ENCODE measurements at places on chromosomes 6 and 20.

DNA sequence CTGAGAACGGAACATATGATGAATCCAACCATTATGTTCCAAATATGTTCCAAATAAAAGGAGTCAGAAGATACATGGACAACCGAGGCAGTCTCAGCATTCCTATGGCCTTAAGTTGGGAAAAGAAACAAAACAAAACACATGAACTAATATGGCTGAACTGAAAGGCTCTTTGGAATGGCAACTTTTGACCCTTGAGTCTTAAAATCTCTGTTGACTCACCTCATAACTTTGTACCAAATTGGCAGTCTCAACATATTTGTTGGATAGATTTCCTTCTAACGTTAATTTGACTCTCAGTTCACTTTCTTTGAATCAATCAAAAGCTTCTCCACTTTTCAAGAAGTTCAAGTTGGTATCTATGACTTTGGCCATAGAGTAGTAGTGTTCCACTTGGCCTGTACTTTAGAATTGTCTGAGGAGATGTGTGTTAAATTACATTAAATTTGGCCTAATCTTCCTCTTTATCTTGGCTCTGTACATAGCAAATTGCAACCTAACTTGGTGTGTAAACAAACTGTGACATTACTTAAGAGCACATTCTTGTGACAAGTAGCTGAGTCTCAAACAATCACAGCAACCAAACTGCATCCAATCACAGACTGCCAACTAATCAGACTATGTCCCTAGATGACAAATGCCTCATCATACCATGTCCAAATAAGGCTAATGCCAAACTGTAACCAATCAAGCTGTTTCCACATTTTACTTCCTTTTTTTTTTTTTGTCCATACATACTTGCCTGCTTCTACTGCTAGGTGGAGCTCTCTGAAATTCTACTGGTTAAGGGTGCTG is 208.8 kb downstream of the BMP2 start:
- DNase-seq = no peak

- DNase-seq = no peak
These were observed 31.2 kb downstream of the GPLD1 start for GRCh38 chr6:24458134-24458533.

DNA sequence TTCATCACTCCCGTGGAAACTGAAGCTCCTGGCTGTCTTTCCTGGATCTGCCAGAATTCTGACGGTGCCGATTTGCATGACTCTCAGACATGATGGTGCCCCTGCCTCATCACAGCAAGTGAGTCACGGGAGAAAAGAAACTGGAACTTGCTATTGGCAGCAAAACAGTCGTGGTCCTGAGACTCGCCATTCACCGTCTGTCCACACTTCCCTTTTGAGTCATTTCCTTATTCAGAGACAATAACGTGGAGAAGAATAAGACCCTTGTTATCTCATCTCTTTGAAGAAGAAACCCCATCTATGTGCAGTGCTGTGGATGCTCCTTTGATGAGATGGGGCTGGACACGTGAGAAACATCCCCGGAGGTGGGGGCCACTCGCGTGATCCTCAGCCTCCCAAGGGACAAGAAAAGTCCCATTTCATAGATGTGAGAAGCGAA is 4.2 kb downstream of the GPR31 start:
- DNase-seq = no peak

GRCh38 chr6:2536451-2536850 is 214.3 kb downstream of the MYLK4 start:
- no peak for DNase-seq

DNA sequence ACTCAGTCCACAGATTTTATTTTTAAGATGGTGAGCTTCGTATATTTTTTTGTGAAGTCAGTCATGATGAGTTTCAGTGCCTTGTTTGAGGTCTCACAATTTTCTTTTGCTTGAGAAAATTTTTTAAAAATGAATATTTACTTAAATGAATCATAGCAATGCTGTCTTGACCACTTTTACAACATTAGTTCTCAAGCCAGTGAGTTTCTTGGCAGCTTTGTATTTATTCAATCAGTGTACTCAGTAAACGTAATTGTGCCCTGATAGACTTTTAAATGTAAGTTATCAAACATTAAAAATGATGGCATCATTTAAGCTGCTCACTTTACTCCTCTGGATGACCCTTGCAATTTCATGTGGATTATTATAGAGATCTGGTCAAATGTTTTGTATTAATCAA is 261.4 kb downstream of the KHDC1L start:
- DNase-seq = no peak

DNA sequence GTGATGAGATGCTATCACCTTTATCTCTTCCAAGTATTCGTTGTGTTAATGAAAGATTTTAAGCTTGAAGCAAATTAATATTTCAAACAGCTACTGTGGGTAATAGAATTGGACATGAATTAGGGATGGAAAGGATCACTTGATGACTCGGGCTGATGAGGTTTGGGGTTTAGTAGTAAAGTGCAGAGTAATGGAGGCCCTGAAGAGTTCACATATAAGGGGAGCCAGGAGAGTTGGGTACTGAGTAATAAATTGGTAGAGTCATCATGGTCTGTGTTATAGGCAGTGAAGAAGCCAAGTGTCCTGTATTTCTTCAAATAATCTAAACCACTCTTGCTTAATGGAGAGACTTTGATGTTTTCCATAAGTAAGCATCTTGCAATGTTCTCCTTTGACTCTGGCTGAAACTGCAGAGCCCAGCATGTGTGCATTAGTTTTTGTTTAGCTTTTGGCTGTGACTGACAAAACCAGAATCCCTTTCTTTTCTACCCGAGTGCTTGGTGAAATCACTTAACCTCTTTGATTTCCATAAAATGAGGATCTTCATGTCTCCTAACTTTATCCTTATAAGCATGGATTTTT is 57.6 kb downstream of the L3MBTL3 start:
- no peak for DNase-seq

- no peak for DNase-seq
These were observed 72.8 kb upstream of the PAX1 start for GRCh38 chr20:21632735-21633053.
